ENCODE measurements at places on chromosomes 12 and 14. TPM values are rescaled to one million over a fixed set of nuclear protein-coding genes. Genes with fewer than 3 reads are reported as not detected.

PMCH gene
- not detected for total RNA-seq

CPNE8 gene
- total RNA-seq = 20.2 TPM

SLC7A7 gene
- total RNA-seq = 4.0 TPM

FAM186B gene
- 0.65 TPM for total RNA-seq

ALDH1L2 gene
- total RNA-seq = 1.2 TPM

DHRS4L2 gene
- 16.3 TPM for total RNA-seq

NPAS3 gene
- total RNA-seq = not detected

- no peak for DNase-seq
Observed at GRCh38 chr12:75170640-75171185, 38.9 kb downstream of the KCNC2 start.

DNA sequence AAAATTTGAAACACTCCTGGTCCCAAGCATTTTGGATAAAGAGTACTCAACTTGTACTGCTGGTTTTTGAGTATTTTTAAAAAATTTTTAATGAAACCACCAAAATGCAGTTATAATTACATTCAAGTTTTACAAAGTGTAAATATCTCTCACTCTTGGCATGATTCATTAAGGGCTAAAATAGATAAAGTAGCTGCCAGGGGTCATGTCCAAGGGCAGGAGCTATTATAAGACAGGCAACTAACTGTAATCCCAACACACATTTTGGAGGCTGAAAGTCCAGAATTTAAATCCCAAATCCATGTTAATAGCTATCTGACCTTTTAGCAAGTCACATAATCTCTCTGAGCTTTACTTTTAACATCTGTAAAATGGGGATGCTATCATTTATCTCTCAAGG, 207.6 kb downstream of the MED13L start:
- no peak for DNase-seq

DNA sequence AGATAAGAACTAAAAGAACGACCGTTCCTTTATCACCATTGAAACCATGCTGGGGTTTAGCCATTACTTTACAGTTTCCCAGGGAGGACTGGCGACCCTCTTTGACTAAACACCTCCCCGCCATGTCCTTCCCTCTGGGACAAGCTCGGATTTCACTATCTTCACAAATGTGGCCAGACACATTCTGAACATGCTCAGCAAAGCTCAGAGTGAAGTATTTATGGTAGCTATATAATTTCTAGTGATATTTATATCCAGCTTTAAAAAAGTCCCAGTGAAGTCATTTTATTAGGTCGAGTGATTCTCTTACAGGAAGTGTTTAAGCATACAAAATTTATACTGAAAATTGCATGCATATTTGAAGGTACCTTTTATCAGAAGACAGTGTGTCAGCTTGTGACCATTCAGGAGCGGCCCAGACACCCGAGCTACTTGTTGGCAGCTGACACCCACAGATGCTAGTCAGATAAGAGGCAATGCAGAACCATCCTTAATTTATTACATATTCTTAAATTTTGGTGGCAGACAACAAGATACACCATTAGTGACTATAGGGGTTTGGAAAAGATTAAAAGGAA, 36.8 kb downstream of the NIN start:
- DNase-seq = no peak

GRCh38 chr12:99686142-99686541, 38.6 kb downstream of the GARIN6 start:
- no peak for DNase-seq

DNA sequence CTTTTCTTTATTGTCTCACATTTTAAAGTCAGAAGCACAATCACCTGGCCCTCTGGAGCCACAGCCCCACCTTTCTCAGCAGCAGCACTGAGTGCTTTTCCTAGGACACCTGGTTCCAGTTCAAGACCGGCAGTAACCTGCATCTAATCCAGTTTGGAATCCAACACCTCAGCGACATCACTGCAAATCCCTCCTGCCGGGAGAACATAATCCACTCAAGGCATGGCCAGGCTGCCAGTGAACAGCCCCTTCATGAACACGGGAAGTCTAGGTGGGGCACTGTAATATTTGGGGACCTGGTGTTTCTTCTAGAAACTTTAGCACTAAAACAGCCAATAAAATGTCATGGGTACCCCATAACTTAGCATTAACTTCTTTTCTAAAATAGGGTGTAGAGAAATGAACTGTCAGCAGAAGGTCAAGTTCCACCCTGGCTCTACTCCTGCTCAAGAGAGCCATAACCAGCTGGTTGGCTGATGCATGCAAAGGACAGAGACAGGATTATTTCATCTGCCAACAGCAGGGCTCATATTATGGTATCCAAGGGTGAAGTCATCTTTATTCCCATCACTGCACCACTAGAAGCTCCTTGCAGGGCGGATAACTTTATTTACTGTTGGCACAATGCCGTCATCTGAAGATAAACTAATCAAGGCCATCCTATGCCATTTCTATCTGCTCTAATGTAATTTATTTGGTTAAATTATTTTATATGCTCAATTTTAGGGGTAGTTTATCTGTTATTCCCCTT, 76.7 kb downstream of the TTC7B start:
- DNase-seq = no peak

DNA sequence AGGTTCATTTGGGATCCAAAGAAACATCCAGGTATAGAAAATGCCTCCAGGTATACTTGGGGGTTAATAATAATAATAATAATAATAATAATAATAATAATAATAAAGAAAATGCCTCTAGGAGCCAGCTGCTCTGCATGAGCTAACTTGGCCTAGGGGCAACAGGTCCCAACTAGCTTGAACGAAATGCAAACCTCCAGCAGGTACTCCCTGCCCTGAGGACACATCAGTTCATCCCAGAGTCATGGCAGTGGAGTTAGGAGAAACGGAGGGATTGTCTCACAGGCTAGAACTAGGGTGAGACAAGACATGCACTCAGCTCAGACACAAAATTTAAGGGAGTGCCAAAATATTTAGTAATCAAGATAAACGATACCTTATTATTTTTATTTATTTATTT, 12.5 kb upstream of the TMEM229B start:
- DNase-seq = no peak

- no peak for DNase-seq
Observed at GRCh38 chr12:85779768-85780167, 56.4 kb downstream of the RASSF9 start.

DNA sequence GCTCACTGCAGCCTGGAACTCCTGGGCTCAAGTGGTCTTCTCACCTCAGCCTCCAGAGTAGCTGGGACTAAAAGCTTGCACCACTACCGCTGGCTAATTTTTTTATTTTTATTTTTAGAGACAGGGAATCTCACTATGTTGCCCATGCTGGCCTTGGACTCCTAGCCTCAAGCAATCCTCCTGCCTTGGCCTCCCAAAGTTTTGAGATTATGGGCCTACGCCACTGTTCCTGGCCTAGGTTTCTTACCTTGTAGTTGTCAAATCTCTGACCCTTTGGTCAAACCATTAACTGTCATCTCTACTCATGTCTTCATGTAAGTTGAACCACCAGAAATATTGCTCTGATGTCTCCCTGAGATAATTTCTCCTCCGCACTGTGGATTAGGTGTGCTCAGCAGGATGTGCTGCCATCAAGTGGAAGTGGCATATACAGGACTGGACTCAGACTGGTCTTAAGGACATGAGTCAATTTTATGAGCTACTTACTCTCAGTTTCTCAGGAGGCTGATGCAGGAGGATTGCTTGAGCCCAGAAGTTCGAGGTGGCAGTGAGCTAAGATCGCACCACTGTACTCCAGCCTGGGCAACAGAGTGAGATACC, 28.5 kb downstream of the ACTR6 start:
- DNase-seq = no peak

DNA sequence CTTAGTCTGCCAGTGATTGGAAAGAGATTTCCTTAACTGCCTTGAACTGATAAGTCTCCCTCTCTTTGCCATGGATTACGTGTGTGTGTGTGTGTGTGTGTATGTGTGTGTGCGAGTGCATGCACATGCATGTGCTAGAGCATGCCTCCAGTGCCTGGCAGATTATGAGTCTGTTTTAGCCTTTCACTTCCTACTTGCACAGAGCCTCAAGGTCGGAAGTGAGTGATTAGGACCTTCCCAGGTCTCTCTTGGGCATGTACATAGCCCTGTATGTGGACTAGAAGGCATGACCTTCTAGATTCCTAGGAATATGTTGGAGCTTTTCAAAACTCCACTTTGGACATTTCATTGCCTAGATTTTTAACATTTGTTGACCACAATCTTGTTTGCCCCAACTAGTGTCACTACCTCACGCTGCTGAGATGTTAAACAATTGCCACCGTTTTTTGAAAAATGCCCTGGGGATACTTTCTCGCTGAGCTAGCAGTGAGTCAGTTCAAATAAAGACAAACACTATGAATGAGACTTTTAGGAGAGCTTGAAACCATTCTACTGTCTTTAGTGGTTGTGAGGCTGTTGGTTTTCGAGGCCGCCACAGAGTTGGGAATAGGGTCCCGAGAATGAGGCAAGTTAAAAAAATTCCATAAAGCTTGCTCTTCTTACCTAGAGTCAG, 28.2 kb downstream of the KIAA0586 start:
- no peak for DNase-seq

- DNase-seq = no peak
Observed at GRCh38 chr12:122846622-122847515, 11.6 kb downstream of the HIP1R start.
